Body of pancreas (tissue), 4 donors: ENCODE measurements at places on chromosomes 11 and 22.
A peak's percentile ranks its signal among the peaks of the same experiment; 100 is the strongest.

- no peak for DNase-seq
These were observed 34.4 kb upstream of the RASD2 start for GRCh38 chr22:35506259-35506570.

DNA sequence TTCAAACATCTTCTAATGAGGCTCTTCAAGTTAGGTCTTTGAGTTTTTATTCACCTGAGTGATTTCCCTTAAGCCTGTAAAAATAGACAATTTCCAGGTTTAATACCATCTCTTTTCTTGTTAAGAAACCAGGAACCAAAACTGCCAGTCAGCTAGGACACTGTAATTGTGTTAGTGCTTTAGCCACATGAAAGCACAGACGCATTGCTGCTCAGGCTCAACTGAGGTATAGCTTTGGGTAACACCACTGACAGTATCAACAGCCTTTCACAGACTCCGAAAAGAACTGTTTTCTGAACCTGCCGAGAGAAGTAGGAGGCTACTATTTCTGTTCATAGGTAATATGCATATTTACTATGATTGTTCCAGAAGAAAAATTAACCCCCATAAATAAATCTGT lies 768.7 kb downstream of the ETS1 start:
- no peak for DNase-seq

- DNase-seq = no peak
These were observed 5.3 kb downstream of the OR51F2 start for GRCh38 chr11:4826425-4826824.

- DNase-seq = peak; percentile 58
These were observed 195.3 kb downstream of the BRD1 start for GRCh38 chr22:49632199-49633009.

DNA sequence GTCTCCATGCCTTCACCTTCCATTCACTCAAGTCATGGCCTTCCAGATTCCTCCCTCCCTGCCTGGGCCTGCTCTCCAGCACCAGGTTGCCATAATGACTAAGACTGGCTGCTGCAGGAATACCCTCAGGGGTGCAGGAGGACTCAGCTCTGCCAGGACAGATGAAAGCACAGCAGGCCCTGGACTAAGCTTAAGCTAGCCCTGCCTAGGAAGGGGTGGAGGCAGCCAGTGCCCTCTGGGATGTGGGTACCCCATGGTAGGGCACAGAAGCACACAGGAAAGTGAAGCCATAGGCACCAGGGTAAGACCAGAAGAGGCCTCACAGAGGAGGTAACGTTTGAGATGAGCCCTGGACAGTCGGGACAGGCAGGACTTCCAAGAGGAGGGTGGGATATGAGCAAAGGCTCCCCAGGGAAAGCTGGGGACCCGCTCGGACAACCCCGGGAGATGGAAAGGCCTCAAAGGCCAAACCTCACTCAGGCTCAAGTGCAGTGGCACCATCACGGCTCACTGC lies 3.0 kb upstream of the RIN1 start:
- no peak for DNase-seq

DNA sequence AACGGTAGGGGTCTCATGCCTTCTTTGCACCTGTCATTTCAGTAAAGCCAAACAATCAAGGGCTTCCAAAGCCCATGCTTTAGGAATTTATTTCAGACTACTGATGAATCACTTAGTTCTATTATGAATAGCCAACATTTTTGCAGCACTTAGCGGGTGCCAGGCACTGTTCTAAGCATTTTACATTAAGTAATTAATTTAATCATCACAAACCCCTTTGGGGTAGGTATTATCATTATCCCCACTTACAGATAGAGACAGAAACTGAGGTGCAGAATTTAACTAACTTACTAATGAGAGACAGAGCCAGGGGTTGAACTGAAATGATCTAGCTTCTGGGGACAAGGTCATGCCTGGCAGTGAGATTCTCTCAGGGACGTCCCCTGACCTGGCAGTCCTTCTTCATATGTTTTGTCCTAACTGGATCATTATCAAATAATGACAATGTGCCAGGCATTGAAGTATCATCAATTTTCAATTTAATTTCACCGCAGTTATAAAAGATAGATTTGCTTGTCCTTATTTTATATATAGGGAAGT lies 31.7 kb upstream of the NAV2 start:
- DNase-seq = no peak

- DNase-seq = no peak
These were observed 45.7 kb upstream of the TUB start for GRCh38 chr11:8035200-8035855.

DNA sequence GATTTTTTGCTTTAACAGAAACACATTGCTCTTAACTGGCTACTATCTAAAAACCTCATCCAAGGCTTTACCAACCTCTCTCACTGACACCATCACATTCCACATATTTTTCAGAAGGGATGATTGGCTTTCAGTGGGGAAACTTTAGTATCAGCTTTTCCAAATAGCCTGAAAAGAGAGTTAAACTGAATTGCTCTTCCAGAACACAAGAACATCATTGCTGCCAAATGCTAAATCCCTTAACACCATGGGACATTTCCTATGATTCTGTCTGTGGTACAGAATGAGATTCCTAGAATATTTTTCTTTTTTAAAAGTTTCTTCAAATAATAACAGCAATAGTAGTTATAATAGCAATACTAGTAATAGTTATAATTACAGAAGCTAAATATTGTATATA lies 45.4 kb downstream of the SOX6 start:
- DNase-seq = no peak

DNA sequence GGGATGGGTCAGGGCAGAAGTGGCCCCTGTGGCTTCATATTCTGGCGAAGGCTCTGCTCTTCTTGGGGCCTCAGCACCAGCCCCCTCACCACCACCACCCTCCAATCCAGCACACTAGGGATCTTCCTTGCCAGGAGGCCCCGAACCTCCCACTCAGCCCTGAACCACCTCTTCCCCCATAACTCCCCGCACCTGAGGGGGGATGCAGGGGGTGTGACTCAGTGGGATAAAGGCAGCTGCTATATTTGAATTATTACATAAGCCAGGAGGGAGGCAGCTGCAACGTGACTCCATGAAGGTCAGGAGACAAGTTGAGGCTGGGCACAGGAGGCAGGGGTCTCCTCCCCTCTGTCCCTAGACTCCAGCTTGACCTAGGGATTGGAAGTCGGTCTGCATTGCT lies 5.6 kb upstream of the PDE2A start:
- DNase-seq = no peak

DNA sequence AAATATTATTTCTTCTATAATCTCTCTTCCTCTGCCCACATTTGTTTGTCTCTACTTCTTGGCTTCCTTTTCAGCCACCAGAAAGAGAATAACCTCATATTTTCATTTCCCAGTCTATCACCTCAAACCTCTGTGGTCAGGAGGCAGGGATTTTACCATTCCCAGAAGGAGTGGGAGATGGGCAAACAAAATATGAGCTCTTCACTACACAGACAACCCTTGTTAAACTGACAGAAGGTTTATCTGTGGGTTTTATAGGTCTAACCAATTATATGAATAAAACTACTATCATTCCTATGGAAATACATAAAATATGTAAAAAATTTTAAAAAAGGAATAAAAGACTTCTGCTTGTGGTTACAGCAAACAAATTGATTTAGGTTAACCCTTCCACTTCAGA lies 160.0 kb upstream of the TRPC6 start:
- no peak for DNase-seq

GRCh38 chr11:117395476-117395875 lies 67.8 kb downstream of the CEP164 start:
- DNase-seq = no peak

DNA sequence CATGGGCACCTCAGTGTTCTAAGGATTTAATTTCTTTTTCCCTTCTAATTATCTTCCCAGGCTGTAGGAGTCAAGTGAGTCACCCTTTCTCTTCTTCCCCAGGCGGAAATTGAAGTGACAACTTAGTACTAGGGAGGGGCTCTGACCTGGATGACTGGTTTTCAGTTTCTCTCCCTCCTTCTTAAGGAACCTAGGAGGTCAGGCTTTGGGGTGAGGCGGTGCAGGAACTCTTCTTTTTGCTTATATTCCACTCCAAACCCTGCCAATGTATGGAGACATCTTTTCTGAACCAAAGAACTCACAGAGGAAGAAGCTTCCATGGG lies 12.6 kb downstream of the ZDHHC5 start:
- DNase-seq = no peak

DNA sequence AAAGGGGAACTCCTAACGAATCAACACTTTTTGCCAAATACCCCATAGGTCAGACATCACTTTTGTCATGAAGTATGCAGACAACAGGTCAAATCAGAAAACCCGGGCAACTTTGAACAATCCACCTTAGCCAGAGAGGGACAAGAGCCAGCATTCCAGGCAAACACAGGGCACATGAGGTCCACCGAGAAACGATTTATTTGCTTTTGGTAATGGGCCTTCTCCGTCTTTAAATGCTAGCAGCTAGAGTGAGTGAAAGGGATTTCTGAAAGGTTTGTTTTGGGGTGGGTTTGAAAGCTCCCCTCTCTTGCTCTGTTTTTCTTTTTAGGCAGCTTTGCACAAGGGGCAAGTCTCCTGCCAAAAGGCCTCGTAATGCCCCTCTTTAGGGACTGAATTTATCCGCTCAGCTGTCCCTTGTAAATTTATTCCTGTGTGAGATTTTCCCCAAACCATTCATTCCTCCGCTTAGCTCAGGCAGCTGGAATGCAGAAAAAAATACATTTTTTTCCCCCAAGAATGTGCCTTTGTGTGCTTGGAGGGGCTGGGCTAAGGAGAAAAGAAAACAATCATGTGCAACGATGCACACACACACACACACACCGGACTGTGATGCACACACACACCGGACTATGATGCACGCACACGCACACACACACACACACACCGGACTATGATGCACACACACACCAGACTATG lies 196.9 kb downstream of the SNX19 start:
- no peak for DNase-seq

GRCh38 chr11:126607374-126607773 lies 251.9 kb downstream of the ST3GAL4 start:
- peak; percentile 71 for DNase-seq

GRCh38 chr11:70498171-70498571 lies 99.8 kb downstream of the CTTN start:
- DNase-seq = no peak

DNA sequence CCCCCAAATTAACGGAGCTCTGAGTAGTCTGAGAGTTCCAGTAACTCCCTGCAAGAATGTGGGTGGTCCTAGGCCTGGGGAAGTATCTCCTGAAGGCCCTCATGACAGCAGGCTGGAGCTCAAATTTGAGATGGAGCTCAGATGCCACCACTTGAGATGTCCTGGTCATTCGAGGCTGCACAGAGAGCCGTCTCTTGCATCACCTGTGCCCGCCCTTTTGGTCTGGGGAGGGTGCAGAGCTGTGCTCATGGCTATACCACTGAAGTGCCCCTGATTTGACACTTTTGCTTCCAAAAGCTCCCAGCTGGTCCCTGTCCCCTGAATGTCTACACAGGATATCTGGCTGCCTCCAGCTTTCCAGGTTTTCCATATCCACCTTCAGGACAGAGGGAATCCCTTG lies 214.0 kb upstream of the B3GAT1 start:
- no peak for DNase-seq

DNA sequence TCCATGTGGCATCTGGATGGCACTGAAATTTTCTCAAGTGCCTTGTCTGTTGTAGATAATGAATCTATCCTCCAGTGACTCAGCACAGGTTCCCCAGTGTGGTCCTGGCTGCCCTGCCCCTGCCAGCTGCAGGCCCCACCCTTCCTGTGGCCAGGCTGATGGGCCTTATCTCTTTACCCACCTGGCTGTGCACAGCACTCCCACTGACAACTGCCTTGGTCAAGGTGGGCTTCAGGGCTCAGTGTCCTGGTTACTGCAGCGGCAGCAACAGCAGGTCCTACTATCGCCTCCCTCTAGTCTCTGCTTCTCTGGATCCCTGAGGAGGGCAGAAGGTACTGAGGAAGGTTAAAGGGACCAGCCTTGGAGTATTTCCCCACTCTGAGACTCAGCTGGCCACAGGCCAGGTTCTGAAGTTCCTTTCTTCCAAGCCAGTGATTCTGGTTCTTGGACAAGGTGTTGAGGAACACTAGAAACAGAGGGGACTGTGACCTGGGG lies 3.1 kb downstream of the HMBS start:
- DNase-seq = no peak

DNA sequence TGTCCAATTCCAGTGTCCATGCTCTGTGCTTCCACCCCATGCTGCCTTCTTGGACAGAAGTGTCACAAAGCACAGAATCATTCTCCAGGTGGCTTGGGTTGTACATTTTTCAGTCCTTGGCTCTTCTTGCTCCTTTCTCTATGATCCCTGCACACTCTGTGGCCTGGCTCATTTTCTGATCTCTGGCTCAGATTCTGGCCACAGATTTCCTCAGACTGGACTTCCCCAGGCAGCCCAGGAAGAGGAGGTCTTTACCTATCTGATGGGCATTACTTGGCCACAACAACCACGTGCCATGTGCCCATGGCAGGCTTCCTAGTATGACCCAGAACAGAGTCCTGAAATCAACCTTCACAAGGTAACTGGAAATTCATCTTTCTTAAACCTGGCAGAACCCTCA lies 27.2 kb downstream of the SYTL2 start:
- no peak for DNase-seq

- no peak for DNase-seq
These were observed 101.9 kb downstream of the IGLL1 start for GRCh38 chr22:23478175-23478574.

- DNase-seq = no peak
These were observed 53.6 kb downstream of the SHANK2 start for GRCh38 chr11:71198823-71199165.

- DNase-seq = no peak
These were observed 17.1 kb upstream of the SERPIND1 start for GRCh38 chr22:20756846-20757245.

GRCh38 chr11:86234831-86235461 lies 9.6 kb upstream of the EED start:
- no peak for DNase-seq

DNA sequence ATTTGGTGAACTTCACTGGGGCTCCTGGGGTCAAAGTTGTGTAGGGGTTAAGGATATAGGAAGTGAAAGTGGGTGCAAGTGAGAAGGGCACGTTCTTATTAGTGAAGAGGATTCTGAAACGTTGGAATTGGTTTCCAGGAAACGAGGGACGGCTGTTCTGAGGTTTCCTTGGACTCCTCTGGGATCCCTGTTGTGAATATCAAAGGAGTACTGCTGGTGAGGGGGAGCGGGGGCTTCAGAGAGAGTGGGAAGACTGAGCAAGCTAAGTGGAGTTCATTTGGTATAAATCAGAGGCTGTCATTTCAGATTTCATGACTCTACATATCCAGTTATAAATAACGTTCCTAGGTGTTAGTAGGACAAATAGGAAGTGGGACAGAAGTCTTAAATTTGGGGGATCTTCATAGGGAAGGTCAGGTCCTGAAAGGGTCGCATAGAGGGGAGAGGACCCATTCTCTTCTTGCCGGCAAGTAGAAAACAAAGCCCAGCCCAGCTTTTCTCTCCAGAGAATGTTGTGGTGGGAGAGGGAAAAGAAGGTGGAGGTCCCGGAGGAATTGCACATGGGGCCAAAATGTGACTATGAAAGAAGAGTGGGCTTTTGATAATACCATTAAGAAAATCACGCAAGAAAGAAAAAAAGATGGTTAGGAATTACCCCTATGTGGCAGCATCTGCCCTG lies 1.1 kb upstream of the NELL1 start:
- no peak for DNase-seq
